ENCODE measurements at places on chromosomes 11 and 22.

DNA sequence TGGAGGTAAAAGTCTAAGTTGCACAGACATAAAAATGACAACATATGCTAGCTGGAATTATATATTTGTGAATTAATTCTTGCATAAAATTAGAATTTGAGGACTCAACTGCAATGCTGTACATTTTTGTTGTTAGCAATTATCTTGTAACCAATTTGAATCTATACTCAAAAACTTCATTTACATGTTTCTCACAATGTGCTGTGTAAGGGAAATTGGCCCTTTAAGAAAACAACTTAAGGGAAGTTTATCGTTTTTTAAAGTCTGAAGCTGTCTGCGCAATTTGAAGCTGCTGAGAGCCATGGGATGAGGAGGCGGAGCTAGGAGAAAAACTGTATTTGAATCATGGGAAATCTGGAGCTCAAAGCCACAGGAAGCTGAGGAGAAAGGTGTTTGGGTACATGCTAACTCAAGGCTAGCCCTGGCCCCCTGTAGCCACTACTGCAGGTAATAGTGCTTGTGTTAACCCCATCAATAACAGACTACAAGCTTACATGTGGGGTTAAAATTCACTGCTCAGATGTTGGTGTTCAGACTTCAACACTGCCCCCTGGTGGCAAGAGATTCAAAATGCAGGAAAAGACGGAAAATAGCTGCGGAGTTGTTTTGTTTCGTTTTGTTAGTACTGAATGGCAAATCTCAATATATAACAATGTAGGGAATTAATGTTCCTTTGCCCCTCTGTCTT, 126.1 kb downstream of the BRD1 start:
- no peak for DNase-seq

DNA sequence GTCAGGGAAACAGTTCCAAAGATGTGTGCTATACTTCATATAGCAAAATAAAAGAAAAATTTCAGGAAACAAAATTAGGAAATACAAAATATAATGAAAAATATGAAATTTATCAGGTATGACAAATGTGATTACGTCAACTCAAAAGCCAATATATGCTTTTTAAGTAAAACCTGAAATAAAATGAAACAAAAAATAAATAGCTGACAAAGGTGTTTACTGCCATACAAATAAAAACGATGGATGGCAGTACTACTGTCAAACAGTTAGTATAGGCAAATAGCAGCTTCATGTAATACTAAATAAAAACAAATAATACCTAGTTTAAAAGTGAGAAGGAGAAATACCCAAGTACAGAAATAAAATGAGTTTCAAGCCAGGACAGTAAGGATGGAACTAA, 13.7 kb downstream of the CEP57 start:
- no peak for DNase-seq

DNA sequence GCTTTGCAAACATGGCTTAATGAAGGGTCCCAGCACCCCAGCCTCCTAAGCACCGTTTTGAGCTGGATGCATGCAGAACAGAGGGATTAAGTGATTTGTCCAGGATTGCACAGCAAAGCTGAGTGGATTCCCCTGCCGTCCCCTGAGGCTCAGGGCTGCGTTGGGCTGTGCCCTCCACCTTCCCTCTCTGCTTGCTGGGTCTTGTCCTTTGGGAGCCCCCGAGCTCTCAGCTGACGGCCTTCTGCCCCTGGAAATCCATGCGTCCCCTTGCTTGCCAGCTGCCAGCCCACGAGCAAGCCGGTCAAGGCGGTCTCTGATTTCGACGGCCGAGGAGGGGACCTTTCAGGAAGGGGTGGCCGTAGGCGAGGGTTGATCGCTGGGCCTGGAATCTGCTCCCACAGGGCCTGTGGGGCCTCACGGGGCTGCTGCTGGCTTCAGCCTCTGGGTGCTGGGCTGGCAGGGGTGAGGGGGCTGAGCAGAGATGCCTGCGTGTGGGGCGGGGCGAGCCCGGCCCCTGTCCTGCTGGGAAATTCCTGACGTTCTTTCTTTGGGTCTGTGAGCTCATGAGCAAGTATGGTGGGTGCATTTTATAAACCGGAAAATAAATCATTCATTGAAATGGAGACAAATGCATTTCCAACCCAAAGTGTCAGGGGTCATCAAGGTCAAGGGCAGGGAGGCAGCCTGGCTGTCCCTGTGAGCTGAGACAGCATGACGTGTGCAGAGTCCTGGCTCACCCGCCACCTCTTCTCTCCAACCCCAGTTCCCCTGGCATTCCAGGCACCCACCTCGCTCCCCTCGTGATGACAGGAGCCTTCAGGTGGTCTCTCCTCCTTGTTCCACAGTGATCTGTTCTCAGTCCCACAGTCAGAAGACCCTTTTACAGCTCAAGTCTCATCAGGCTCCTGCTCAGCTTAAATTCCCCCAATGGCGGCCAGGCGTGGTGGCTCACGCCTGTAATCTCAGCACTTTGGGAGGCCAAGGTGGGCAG, 28.1 kb downstream of the FGF4 start:
- DNase-seq = no peak

DNA sequence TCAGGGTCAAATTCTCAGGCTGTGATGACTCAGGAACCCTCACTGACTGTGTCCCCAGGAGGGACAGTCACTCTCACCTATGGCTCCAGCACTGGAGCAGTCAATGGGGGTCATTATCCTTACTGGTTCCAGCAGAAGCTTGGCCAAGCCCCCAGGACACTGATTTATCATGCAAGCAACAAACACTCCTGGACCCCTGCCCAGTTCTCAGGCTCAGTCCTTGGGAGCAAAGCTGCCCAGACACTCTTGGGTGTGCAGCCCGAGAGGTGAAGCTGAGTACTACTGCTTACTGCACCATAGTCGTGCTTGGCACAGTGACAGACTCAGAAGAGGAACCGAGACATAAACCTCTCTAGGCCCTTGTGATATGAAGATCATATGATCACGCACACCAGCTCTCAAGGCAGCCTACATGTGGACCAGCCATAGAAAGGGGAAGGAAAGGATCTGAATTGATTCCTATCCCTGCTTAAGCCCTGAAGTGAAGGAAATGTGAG, 58.2 kb downstream of the ZNF280B start:
- no peak for DNase-seq

GRCh38 chr11:19767627-19768151, 55.1 kb downstream of the NAV2 start:
- DNase-seq = no peak

DNA sequence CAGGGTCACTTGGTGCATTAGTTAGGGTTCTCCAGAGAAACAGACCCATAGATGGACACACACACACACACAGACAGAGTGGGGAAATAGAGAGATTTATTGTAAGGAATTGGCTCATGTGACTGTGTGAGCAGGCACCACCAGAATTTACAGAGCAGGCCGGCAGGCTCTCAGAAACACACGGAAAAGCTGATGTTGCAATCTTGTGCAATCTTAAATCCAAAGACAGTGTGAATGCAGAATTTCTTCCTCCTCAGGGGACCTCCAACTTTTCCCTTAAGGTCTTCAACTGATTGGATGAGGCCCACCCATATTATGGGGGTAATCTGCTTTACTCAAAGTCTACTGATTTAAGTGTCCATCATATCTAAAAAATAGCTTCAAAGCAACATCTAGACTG, 49.8 kb downstream of the APIP start:
- no peak for DNase-seq

- no peak for DNase-seq
Observed at GRCh38 chr11:33655842-33656600, 44.6 kb downstream of the C11orf91 start.

- DNase-seq = peak; percentile 49
Observed at GRCh38 chr11:78161962-78162371, 22.5 kb upstream of the ALG8 start.

- peak; percentile 49 for DNase-seq
Observed at GRCh38 chr11:91248199-91248807, 976.3 kb upstream of the FAT3 start.

- no peak for DNase-seq
Observed at GRCh38 chr11:92834296-92835020, 135.0 kb upstream of the MTNR1B start.

DNA sequence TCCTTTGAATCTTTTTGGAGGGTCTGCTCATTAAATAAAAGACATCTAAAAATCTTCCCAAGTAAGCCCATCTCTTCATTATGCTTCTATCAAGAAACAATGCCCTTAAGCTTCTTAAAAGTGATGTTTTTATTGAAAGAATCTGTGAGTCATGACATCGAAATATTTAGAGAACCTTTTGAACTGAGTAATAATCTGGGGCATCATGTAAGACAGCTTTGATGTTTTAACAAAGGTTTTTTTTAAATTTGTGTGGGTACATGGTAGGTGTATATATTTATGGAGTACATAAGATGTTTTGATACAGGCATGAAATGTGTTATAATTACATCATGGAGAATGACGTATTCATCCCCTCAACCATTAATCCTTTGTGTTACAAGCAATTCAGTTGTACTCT, 46.8 kb downstream of the PLAAT5 start:
- no peak for DNase-seq

- no peak for DNase-seq
Observed at GRCh38 chr11:65355776-65356393, 1.3 kb downstream of the TIGD3 start.

GRCh38 chr11:65808744-65809341, 22.0 kb downstream of the OVOL1 start:
- DNase-seq = no peak

- DNase-seq = no peak
Observed at GRCh38 chr11:91394073-91394726, 830.4 kb upstream of the FAT3 start.

- no peak for DNase-seq
Observed at GRCh38 chr22:17130199-17130598, 9.0 kb upstream of the TMEM121B start.

- DNase-seq = no peak
Observed at GRCh38 chr11:75133976-75134375, 16.9 kb upstream of the SLCO2B1 start.

DNA sequence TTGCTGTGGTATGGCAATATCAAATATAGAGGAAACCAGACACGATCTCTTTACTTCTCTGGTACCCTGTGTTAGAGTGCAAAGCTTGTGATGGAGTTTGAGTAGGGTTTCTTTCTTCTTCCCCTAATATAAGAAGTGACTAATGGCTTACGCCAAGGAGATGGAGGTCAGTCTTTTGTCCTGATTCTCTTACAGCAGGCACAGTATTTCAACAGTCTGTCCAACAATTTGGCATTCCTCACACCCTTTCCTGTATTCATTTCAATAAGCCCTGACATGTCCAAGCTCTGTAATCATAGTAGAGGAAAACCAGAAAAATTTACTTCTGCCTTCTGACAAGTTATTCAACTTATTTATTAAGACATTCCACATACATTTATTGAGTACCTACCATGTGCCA, 546.2 kb downstream of the TMEM135 start:
- no peak for DNase-seq

- no peak for DNase-seq
Observed at GRCh38 chr22:19503869-19504268, 20.3 kb downstream of the CLDN5 start.

- DNase-seq = peak; percentile 68
Observed at GRCh38 chr11:123478352-123478987, 48.4 kb downstream of the GRAMD1B start.

DNA sequence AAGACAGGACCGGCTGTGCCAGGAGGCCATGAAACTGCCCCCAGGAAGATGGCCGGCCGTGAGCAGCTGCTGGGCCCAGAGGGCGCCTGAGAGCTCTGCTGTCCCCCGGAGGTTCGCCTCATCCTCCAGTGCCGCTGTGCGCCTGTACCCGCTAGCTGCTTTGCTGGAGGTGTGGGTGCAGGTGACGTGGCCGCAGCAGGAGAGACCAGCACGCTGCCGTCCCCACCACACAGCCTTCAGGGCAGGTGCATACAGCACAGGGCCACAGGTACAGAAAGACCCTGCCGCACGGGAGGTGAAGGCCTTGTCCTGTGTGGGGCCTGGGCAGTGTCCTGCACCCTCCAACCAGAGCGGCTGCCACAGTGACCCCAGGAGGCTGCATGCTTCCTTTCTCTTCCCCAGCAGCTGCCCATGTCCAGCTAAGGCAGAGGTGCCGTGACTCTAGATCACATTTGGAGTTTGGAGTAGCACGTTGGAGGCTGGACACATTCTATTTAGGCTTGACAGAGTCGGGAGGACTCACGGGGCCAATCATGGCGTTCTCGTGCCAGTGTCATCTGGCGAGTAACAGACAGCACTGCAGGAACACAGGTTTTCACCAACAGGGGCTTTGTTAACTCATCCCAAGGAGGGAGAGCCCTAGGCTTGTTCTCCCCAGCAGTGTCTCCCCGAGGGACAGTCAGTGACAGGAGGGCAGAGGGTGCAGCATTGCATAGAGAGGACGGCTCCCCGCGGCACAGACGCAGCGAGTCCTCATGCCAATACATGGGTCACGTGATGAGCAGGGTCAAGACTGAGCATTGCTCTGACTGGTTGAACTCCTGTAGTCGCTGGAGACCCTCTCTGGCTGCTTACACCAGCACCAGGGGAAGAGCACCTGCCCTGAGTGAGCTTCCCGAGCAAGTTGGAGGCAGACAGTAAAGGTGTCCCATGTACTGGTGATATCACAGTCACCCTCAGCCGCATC, 18.7 kb upstream of the PANX2 start:
- no peak for DNase-seq

GRCh38 chr11:69459848-69460539, 21.5 kb upstream of the LINC01488 start:
- DNase-seq = no peak

GRCh38 chr11:132685174-132685611, 847.1 kb downstream of the OPCML start:
- DNase-seq = no peak

DNA sequence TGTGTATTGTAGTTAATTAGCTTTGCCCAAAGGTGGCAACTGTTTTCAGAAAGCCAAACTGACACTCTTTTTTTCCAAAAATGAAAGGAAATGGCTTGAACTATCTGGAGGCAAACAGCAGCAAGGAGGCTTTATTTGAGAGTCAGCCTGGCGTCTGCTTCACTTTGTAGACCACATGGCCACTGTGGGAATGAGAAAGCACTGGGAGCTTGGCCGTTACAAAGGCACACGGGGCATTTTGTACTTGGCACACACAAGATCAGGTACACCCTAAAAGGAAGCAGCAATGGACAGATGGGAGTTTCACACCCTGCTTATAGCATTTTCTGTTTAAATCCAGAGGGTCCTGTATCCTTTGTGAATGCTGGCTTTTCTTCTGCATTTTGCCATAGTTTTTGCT, 126.3 kb downstream of the MPPED2 start:
- DNase-seq = no peak

DNA sequence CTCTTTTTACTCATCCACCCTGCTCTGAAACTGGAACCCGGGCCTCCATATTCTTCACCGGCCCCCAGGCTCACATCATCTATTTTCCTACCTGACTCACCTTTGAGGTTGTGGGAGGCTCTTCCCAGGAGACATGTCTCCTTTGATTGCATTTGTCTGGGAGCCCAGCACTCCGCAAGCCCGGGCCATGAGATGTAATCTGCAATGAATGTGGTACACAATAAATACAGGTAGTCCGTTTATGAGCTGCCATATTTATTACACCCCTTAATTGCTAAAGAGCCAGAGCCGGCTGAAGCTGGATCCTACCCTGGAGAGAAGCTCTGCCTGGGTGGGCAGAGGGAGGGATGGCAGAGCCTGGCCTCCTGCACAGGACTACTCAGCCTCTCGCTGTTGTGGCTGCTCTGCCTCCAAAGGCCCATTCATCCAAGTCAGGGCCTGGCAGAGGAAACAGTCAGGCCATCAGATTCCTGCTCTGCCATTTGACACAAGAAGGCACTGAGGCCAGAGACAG, 49.5 kb downstream of the TP53I11 start:
- no peak for DNase-seq

- peak; percentile 41 for DNase-seq
Observed at GRCh38 chr11:2802389-2803185, 83.0 kb downstream of the CDKN1C start.

GRCh38 chr22:32613773-32614392, 139.3 kb downstream of the FBXO7 start:
- no peak for DNase-seq

All from right forelimb (tissue), 1 donor.